ENCODE measurements at places on chromosomes 5 and 9.
A peak's percentile ranks its signal among the peaks of the same experiment; 100 is the strongest.

GRCh38 chr5:75034137-75034739, 18.1 kb downstream of the GCNT4 start:
- DNase-seq, result no peak

DNA sequence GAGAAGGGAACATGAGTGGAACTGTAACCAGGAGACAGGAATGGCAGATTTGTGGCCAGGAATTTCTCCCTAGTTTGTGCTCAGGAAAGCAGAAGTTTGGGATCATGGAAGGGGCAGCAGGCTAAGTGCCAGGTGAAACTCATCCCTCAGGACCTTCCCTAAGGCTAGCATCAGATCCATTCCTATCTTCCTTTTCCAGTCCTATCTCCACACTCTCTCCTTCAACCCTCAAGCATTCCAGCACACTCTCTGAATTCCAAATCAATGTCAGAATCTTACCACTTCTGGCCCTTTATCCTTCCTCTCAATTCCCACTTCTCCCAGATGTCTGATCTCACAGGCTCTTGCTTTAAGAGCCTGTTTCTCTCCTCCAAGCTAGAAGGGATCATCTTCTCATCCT, 53.2 kb upstream of the GRIA1 start:
- no peak for DNase-seq

DNA sequence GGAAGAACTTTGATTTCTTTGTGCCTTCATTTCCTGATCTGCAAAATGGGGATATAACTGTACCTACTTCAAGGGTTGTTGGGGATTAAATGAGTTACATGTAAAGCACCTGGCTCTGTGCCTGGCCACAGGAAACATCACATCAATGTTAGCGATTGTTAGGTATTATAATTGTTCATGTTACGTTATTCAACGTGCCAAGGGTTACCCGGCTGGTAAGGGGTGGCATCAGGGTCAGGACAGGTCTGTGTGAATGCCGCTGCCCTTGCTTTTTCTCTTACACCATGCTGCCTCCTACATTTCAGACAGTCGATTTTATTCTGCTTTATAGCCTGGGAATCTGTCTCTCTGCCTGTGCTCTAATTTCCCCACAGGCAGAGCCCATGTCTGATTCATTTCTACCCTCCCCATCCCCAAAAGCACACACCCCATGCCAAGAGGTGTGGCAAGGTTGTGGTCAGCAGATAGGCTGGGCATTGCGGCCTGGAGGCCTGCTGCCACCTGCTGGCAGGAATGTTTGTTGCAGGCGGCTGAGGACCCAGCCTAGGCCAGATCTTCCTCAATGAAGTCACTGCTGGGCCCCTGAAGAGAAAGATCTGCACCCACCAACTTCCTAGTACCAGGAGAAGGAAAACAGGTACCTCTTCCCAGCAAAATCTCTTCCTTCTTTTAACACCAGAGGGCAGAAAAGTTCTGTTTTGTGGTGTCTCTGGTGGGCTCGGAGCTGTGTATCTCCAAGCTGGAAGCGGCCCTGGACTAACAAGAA, 5.3 kb downstream of the ANKS6 start:
- peak; percentile 78 for DNase-seq

- no peak for DNase-seq
Observed at GRCh38 chr5:124110942-124111341, 599.0 kb downstream of the CSNK1G3 start.

GRCh38 chr5:1209896-1210776, 8.7 kb downstream of the SLC6A19 start:
- no peak for DNase-seq

- DNase-seq, result no peak
Observed at GRCh38 chr9:137660144-137660543, 41.3 kb downstream of the EHMT1 start.

DNA sequence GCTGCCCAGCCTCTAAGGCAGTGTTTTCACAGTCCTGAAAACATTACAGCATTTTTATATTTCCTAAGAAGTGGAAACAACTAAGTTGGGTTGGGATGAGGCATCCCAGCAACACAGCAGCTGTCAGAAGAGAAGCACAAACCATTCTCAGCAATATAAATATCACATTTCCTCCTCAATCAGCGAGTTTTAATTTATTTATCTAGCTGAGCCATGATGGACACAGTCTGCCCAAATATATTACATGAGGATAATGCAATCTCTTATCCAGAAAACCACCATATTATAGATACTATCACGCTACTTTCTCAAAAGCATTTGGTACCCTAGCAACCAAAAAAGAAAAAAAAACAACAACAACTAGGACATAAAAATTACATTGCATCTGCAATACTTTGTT, 158.5 kb downstream of the FSTL4 start:
- no peak for DNase-seq

- DNase-seq, result no peak
Observed at GRCh38 chr9:104987743-104988142, 59.8 kb upstream of the ABCA1 start.

DNA sequence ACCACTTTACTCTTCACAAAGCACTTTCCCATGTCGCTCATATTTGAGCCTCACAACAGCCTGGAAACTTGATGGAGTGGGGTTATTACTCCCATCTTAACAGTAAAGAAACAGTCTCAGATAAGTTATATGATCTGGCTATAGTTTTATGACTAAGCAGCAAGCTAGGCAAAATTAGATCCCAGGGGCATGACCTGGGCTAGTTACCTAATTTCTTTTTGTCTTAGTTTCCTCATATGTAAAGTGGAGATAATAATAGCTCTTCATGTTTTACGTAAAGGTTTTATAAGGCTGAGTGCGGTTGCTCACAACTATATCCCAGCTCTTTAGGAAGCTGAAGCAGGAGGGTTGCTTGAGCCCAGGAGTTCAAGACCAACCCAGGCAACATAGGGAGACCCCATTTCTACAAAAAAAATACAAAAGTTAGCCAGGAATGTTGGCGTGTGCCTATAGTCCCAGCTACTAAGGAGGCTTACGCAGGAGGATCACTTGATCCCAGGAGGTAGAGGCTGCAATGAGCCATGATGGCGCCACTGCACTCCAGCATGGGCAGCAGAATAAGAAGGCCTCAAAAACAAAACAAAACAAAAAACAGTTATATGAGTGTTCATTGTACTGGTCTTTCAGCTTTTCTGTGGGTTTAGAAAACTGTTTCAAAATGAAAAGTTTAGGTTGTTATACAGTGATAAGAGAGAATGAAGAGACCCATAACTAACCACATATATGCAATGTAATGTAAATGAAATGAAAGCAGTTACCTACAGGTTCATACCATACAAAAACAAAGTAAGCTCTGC, 6.5 kb upstream of the PLIN2 start:
- DNase-seq, result peak; percentile 57

GRCh38 chr9:13480693-13481092, 201.2 kb upstream of the MPDZ start:
- no peak for DNase-seq

- no peak for DNase-seq
Observed at GRCh38 chr9:123049589-123050222, 16.2 kb downstream of the GPR21 start.

DNA sequence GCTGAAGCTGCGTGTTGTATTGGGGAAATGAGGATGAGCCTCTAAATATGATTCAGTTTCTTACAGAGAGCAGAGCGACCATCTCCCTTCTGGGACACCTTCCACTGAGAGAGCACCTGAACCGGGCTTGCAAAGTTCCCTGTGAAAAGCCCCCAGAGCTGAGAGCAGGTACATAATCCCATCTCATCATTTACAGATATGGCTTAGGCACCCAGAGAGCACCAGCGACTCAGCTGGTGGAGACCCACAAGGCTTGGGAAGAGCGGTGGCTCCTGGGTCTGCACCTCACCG, 324.3 kb upstream of the IRX4 start:
- DNase-seq, result no peak
